ENCODE measurements at places on chromosomes 4 and X.

DNA sequence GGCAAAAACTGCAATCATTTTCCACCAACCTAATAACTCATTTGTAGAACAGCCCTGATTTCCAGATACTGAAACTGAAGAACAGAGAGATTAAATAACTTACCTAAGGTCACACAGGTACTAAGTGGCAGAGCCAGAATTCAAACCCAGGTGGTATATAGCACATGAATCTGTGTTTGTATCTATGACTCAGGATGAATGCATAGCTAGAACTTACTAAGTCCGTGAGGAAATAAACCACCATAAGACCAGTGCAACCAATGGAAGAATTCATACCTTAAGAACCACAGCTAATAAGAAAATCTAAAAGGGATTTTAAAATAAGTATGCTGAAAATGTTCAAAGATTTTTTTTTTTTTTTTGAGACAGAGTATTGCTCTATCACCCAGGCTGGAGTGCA is 1.5 kb upstream of the PLAC1 start:
- no peak for DNase-seq

DNA sequence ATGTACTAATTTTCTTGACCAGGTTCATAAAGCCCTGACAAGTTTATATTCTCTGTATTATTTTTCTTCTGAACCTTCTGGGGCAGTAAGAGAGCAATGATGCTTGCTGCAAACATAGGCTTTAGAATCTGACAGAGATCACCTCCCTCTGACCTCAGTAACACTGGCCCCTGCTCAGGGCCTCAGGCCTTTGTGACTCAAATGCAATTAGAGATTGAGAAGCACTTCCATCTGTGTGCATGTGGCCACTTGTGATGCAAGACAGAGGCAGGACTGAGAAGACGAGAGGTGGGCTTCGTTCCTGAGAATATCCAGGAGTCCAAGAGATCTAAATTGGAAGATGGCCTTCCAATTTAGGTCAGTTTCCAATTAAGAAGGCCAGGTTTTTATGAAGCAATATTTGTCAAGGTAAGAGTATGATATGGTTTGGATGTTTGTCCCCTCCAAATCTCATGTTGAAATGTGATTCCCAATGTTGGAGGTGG is 82.8 kb upstream of the VEGFC start:
- no peak for DNase-seq

- DNase-seq: no peak
Observed at GRCh38 chrX:68686097-68686977, 38.9 kb downstream of the STARD8 start.

DNA sequence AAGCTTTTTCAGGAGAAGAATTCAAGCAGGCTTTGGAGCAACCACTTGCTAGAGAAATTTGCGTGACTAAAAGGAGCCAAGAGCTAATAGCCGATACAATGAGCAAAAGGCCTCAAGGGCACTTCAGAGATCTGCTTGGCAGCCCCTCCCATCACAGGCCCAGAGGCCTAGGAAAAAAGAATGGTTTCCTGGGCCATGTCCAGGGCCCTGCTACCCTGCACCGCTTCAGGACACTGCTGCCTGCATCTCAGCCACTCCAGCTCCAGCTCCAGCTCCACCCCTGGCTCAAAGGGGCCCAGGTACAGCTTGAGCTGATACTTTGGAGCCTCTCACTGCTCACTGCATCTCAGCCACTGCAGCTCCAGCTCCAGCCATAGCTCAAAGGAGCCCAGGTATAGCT is 98.9 kb downstream of the FAM13A start:
- no peak for DNase-seq

DNA sequence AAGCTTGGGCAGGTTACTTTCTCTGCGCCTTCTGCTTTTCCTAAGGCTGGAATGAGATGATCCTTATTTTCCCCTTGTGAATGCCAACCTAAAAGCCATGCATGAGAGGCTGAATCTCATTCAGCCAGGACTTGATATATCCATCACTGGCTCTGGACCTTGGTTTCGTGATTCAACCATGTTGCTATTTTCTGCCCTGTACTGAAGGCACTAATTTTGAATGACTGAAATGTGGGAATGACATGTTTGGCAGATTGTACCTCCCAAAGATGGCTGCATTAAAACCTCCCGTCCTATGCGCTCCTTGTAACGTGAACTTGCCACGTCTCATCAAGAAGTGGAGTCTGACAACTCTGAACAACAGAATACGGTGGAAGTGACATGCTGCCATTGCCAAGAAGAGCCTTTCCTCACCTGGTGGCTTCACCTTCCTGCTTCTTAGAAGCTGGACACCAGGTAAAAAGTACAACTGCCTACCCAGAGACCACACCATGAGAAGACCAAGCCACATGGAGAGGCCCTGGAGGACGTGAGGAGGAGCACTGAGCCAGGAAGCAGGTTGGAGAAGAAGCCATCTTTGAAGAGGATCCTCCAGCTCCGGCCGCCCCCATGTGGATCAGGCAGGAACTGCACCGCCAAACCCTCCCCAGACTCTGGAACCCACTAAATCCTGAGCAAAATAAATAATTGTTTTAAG is 174.5 kb downstream of the NSUN7 start:
- DNase-seq: peak; percentile 30

GRCh38 chr4:68304731-68305130 is 45.2 kb downstream of the YTHDC1 start:
- no peak for DNase-seq

GRCh38 chr4:139300431-139301112 is 733 bp upstream of the NAA15 start:
- DNase-seq: no peak

DNA sequence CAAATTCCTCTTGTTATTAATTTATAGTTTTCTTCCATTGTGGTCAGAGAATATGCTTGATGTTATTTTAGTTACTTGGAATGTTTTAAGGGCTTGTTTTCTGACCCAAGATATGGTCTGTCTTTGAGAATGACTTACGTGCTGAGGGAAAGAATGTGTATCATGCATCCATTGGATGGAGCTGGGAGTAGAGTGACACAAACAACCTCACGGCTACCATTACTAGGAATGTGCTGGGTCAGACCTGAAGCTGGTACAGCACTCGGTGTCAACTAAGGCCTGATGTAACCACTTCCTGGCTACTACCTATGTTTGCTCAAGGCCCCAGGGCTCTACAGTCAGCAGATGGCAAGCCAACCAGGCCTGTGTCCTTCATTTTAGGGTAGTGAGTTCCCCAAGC is 257.8 kb downstream of the FAT4 start:
- DNase-seq: no peak

DNA sequence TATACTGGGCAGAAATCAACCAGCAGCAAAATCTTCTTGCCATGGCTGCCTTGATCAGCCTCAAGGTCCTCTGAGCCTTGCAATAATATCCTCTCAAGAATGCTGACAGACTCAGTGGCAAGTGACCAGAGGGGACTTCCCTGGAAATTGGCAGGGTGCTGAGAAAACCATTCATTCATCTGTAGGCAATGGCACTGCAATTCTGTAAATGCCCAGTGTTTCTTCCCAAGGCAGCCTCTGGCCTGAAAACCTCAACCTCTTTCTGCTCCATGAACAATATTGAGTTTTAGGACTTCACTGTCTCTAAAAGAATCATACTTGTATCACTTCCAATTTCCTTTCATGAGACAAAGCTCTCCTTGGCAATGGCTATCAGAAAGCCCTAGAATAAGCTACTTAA is 754.3 kb upstream of the TENM3 start:
- no peak for DNase-seq

GRCh38 chr4:48778431-48779094 is 1.5 kb downstream of the FRYL start:
- DNase-seq: no peak

DNA sequence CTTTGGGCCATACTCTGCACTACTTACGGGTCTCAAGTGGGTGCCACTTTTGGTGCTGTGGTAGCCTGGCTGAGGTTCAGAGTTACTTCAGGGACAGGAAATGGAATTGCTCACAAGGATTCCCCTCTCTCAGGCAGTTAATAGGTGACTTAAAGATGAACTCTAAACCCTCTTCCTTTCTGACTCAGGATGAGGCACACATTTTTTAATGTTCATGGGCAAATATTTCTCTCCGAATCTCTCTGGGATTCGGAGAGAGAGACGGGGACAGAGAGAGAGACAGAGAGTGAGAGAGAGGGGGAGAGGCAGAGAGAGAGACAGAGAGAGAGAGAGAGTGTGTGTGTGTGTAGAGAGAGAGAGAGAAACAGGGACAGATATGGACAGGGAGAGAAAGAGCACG is 79.8 kb downstream of the NYX start:
- DNase-seq: no peak

- DNase-seq: no peak
Observed at GRCh38 chr4:159689526-159689925, 586.6 kb downstream of the RAPGEF2 start.

GRCh38 chrX:153032397-153033118 is 23.7 kb upstream of the PNMA3 start:
- no peak for DNase-seq

GRCh38 chr4:85556283-85556682 is 81.3 kb downstream of the ARHGAP24 start:
- DNase-seq: no peak

DNA sequence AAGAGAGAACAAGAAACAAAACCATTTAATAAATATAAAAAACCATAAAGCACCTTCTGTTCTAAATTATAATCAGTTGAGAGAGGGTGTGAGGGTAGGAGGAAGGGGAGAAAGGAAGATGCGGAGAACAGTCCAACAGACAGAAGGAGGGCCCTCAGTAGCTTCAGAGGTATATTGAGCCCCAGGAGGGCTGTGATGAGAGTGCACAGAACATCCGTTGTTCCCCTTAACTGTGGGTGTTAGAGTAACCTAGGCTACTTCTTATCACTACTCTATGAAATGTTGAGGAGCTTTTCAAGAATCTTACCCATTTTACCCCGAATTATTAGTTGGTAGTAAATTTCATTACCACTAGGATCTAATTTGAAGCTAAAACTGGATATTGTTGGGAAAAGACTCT is 13.8 kb downstream of the GPC3 start:
- DNase-seq: no peak

- no peak for DNase-seq
Observed at GRCh38 chrX:115259238-115259875, 25.5 kb upstream of the LRCH2 start.

GRCh38 chr4:97987019-97987648 is 156.1 kb downstream of the STPG2 start:
- DNase-seq: peak; percentile 6

DNA sequence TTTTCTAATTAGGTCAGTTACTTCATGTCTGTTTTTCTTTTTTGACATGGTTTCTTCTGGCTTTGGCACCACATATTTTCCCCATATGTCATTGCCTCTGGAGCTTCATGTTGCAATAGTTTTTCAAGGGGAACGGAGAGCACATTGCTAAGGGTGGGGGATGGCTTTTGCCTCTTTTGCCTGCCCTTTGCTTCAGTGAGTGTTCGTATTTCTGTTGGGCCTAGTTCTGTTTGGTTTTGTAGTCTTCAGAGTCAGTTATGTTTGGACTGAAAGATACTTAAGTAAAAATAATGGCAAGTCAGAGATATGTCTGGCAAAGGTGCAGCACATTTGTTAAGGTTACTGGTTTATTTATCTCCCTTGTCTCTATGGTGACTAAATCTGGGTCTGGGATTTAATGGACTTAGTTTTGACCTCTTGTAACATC is 29.1 kb downstream of the FHL1 start:
- DNase-seq: no peak

GRCh38 chrX:8632924-8633323 is 99.0 kb downstream of the ANOS1 start:
- peak; percentile 21 for DNase-seq

GRCh38 chrX:6614506-6614905 is 79.6 kb upstream of the VCX3A start:
- no peak for DNase-seq

DNA sequence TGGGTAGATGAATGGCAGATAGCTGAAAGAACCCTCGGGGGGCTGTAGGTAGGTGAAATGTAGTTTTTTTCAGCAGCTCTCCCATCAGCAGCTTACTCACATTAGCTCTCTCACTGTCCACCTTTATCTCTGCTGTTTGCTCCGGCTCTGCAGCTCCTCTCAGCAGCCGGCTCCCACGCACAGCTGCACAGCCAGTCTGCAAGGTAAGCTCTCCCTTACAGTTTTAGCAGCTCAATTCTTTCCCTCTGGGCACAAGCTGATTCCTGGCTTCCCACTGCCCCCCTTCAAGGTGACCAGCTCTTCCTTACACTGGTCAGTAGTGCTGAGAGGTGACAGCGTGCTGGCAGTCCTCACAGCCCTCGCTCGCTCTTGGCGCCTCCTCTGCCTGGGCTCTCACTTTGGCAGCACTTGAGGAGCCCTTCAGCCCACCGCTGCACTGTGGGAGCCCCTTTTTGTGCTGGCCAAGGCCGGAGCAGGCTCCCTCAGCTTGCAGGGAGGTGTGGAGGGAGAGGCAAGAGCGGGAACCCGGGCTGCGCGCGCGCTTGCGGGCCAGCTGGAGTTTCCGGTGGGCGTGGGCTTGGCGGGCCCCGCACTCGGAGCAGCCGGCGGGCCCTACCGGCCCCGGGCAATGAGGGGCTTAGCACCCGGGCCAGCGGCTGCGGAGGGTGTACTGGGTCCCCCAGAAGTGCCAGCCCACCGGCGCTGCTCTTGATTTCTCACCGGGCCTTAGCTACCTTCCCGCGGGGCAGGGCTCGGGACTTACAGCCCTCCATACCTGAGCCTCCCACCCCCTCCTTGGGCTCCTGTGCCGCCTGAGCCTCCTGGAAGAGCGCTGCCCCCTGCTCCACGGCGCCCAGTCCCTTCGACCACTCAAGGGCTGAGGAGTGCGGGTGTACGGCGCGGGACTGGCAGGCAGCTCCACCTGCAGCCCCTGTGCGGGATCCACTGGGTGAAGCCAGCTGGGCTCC is 393.6 kb downstream of the CENPC start:
- no peak for DNase-seq

DNA sequence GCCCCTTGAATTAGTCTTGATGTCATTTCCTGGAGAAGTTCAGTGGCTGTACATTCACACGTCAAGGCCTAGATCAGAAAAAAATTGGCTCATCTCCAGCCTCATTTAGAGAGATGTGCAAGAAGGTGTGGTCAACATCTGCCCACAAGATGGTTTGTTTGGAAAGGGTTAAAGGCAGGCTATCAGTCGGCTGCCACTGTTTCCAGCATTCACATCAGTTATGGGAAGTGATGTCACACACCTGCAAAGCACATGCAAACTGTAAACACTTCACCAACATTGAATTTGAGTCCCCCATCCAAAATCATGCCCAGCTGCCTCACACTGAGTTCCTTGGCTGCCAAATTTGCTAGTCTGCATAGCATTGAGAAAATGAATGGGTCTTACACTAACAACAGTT is 498.3 kb upstream of the INTU start:
- no peak for DNase-seq

DNA sequence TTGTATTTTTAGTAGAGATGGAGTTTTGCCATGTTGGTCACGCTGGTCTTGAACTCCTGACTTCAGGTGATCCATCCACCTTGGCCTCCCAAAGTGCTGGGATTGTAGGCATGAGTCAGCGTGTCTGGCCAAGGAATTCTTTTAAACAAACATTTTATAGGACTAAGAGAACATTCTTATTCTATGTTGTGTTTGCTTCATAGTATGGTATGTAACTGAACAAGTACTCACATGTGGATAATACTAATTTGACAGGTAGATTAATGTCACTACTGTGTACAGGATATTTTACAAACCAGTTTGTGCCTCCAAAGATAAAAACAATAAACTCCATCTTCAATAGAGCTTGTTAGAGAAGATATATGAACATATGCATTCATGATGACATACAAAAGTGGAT is 1353.4 kb downstream of the PCDH7 start:
- no peak for DNase-seq
